H1 (cell line): ENCODE measurements at places on chromosomes 1 and 21.

GRCh38 chr1:111937147-111937725 is 52.2 kb downstream of the KCND3 start:
- H3K36me3 ChIP-seq: no peaks in the 10 kb centered on the region
- no peaks in the 10 kb centered on the region for H3K4me1 ChIP-seq
- H3K4me3 ChIP-seq: no peak overlapping the region
- no peak overlapping the region for H3K27ac ChIP-seq

DNA sequence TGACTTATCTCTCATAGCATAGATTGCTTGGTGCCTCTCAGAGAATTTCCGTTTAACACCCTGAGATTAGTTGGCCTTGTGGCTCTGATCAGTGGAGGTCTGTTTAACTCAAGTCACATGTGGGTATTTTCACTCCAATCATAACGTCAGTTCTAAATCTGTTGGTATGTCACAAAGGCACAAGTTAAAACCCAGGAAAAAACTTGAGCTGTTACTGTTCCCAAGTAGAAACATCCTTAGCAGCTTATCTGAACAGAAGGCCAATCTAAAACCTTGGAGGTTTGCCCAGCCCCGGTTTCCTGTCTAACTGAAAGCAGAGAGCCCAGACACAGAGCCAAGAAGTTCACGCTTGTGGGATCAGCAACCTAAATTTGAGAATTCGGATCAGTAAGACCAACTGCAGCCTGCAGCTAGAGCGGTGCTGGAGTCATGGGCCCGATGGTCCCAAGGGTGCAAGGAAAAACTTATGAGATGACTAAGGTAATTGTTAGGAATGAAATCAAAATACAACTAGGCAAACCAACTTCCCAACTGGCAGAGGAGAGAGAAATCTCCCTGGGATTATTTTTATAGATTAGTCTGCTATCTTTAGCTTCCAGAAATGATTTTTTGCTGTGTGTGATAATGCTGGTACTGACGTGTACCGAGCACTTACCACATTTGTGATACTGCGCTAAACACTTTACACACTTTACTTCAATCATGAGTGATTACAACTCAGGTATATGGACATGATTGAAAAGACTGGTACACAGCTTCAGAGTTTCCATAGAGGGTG is 90.2 kb upstream of the C1orf21 start:
- H3K36me3 ChIP-seq: no peaks in the 10 kb centered on the region
- H3K4me3 ChIP-seq: no peak overlapping the region
- H3K27ac ChIP-seq: no peak overlapping the region
- no peaks in the 10 kb centered on the region for H3K27me3 ChIP-seq
- H3K4me1 ChIP-seq: peaks cover 5% of the 10 kb centered on the region; the same call in 1 of the 2 replicates
- DNase-seq: no peak

- DNase-seq: no peak
- H3K27ac ChIP-seq: no peak overlapping the region
- no peaks in the 10 kb centered on the region for H3K27me3 ChIP-seq
- no peaks in the 10 kb centered on the region for H3K4me1 ChIP-seq
- no peak overlapping the region for H3K4me3 ChIP-seq
Observed at GRCh38 chr1:202343652-202344349, 2.1 kb upstream of the UBE2T start.

DNA sequence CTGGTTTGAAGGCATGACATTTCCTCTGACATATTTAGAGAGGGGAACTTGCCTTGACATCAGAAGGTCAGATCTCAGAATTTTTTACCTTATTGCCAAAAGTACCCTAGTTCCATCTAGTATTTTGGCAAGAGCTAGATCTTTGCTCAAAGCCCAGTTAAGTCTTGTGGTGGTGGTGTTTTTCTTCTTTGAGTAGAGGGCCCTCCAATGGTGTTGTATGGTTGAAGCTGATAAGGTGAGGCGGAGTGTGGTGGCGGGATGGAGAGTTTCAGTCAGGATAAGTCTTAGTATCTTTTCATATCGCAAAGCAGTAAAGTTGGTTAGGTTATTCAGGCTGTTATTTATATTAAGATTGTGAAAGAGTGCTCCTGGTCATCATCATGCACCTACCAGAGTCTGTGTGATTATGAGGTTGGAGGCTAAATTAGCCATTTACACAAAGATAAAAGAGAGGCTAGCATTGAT is 20.1 kb upstream of the MACF1 start:
- DNase-seq: peak; percentile 26
- no peaks in the 10 kb centered on the region for H3K27me3 ChIP-seq
- H3K27ac ChIP-seq: no peak overlapping the region
- H3K4me3 ChIP-seq: no peak overlapping the region
- peaks cover 9% of the 10 kb centered on the region for H3K4me1 ChIP-seq

DNA sequence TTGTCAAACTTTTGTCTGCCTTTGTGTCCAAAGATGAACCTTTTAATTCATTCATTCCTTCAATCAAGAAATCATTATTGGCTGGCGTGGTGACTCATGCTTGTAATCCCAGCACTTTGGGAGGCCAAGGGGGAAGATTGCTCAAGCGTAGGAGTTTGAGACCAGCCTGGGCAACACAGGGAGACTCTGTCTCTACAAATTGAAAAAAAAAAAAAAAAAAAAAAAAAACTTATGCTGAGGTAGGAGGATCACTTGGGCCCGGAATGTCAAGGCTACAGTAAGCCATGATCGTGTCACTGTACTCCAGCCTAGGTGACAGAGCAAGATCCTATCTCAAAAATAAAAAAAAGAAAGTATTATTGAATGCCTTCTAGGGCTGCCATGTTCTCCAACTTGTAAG is 51.3 kb upstream of the CXADR start:
- H3K4me1 ChIP-seq: no peaks in the 10 kb centered on the region
- H3K27me3 ChIP-seq: no peaks in the 10 kb centered on the region
- no peaks in the 10 kb centered on the region for H3K36me3 ChIP-seq

GRCh38 chr1:54487571-54488050 is 60.4 kb upstream of the ACOT11 start:
- peaks cover 7% of the 10 kb centered on the region for H3K4me1 ChIP-seq
- H3K36me3 ChIP-seq: no peaks in the 10 kb centered on the region
- peaks cover 7% of the 10 kb centered on the region for H3K27me3 ChIP-seq
- peak overlapping the region; percentile 69 for H3K4me3 ChIP-seq

GRCh38 chr1:62903982-62904855 is 120.3 kb downstream of the ATG4C start:
- no peaks in the 10 kb centered on the region for H3K4me1 ChIP-seq
- no peaks in the 10 kb centered on the region for H3K36me3 ChIP-seq
- no peak overlapping the region for H3K27ac ChIP-seq
- H3K27me3 ChIP-seq: no peaks in the 10 kb centered on the region
